ENCODE measurements at places on chromosomes 7 and 10.

DNA sequence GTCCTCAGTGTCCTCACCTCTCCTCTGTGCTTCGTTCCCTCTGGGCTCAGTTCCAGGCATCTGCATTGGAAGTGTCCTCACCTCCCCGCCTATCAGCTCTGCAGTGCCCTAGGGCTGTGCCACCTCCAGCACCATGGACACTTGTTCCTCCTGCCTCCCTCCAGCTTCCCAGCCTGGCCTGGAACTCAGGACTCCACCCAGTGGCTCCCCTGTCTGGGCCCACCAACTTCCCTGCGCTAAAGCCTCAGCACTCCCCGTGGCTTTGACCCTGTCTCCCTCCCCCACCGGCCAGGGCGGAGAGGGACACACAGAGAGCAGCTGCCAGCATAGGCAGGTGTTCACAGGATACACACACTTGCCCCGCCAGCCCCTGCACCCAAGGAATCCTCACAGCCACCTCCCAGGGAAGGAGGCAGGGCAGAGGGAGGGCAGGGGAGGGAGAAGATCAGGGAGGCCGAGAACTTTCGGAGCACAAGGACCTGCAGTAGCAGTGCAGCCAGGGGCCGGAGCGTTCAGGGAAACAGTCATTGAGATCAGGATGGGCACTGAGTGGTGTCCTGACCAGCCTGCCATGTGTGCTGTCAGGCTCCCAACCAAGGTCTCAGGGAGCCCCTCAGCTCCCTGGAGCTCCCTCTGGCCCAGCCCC is 31.3 kb downstream of the ANXA8 start:
- DNase-seq = no peak

- DNase-seq = no peak
These were observed 203.8 kb downstream of the CCDC3 start for GRCh38 chr10:12797471-12798262.

- DNase-seq = no peak
These were observed 168.5 kb upstream of the MEOX2 start for GRCh38 chr7:15854841-15855524.

GRCh38 chr10:70085975-70086613 is 33.4 kb downstream of the MACROH2A2 start:
- no peak for DNase-seq

DNA sequence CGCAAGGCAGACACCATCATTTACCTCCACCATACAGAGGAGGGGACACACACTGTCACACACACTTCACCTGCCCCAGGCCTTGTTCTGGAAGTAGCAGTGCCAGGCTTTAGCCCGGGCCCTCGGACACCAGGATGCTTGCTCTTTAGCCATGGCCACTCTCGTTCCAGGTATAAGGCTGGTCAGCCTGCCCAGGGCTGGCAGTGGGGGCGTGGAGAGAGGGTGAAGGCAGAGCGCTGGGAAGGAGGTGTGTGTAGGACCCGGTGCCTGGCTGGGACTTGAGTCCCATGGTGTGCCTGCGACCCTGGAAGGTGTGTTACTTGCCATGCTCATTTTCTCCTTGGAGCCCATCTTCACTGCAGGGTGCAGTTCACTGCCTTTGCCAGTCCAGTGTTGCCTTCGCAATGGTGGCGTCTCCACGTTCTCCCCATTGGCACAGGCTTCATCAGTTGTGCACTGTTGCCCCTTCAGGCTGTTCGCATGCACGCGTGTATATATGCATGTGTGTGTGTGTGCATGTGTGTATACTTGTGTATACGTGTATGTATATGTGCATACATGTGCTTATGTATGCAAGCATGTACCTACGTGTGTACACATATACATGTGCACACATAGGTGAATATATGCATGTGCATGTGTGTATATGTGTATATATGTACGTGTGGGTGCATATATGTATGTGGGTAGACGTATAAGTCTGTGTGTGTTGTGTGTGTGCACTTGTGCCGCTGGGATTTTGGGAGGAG is 153.4 kb downstream of the CAMK1D start:
- DNase-seq = no peak

DNA sequence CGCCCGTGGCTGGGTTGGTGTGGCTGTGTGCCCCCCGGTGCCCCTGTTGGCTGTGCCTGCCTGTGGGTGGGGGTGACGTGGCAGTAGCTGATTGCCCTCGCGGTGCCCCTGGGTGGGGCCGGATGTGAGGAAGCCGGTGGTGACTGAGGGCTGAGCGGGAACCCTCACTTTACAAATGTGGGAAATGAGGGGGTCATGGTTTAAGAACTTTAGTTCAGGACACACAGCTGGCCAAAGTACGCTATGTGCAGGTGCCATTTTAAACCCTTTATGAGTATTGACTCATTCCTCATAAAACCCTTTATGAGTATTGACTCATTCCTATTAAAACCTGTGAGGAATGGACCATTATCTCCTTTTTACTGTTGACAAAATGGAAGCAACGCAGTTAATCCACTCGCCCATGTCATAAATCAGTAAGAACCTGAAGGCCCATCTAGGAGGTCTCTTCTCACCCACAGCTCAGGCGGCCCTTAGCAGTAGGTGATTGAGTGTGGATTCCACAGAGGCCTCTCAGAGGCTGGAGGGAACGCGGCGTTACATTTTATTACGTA is 290.1 kb upstream of the COBL start:
- no peak for DNase-seq

- no peak for DNase-seq
These were observed 401.0 kb upstream of the NRP1 start for GRCh38 chr10:33735464-33735923.

GRCh38 chr7:43834463-43835251 is 34.7 kb downstream of the MRPS24 start:
- no peak for DNase-seq

DNA sequence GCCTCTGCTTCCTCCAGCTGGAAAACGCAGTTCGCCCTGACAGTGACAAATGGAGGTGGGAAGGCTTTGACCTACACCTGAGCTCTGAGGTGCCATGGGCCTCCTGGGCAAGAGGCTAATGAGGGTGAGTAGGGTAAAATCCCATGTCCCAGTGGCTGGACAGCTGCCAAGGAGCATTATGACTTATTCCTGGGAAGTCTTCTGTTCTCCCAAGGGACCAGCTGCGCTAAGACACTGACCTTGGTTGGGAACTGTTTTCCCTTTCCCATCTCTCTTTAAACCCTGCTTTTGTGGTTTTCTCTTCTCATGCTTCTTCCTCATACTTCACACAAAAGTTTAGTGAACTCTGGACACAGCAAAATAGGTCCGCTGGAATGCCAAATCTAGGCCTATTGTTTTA is 72.6 kb downstream of the COPG2 start:
- no peak for DNase-seq
